ENCODE measurements at places on chromosomes 7 and 10. TPM values are rescaled to one million over a fixed set of nuclear protein-coding genes. Genes with fewer than 3 reads are reported as not detected.

The PTPRN2 gene
- 1.4 TPM for total RNA-seq

The NSUN5 gene
- 73.4 TPM for total RNA-seq

The PLEKHS1 gene
- not detected for total RNA-seq

The FAM237B gene
- not detected for total RNA-seq

The ITPRID1 gene
- total RNA-seq, result 0.26 TPM

The C7orf57 gene
- not detected for total RNA-seq

The EPO gene
- 1.1 TPM for total RNA-seq

The TYSND1 gene
- total RNA-seq, result 29.4 TPM

The LRRC17 gene
- 0.39 TPM for total RNA-seq

The STRIP2 gene
- 5.8 TPM for total RNA-seq

The SYT15B gene
- total RNA-seq, result 0.11 TPM

The HTR5A gene
- total RNA-seq, result not detected

The FAM180A gene
- total RNA-seq, result not detected

- no peak for DNase-seq
- H3K27ac ChIP-seq, result peak overlapping the region; percentile 92
These were observed 1.3 kb upstream of the DDX56 start for GRCh38 chr7:44575054-44575453.

DNA sequence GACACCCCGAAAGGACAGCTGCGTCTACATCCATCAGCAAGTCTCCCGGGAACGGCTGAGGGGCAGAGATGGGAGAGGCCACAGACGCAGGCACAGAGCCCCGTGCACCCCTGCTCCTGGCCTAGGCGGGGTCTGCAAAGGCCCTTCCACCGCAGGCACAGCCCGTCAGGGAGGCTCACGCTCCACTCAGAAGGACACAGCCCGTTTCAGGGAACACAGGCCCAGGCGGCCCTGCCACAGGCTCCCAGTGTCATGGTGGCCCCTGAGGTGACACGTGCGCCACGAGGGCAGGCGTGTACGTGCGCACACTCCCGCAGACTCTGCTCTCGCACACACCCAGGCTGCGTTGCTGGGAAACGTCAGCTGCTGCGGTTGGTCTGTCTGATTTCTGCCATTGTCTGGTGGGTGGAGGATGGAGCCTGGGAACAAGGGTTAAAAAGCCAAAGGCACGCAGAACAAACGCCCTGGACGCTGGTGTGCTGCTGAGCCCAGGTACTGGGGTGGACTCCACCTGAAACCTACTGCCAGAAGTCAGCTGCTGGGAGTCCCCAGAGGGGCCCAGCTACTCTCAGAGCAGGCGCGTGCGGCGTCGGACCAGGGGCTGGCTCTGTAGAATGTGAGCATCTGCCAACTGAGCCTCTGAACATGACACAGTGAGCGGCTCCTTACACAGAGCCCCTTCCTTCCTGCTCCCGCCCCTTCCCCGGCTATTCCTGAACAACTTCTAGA lies 13.1 kb downstream of the GPER1 start:
- DNase-seq, result no peak
- H3K36me3 ChIP-seq, result no peaks in the 10 kb centered on the region
- H3K27me3 ChIP-seq, result no peaks in the 10 kb centered on the region

- H3K36me3 ChIP-seq, result no peaks in the 10 kb centered on the region
- no peaks in the 10 kb centered on the region for H3K27me3 ChIP-seq
- peaks cover 31% of the 10 kb centered on the region for H3K4me1 ChIP-seq
These were observed 42.4 kb downstream of the SORBS1 start for GRCh38 chr10:95518455-95519452.

DNA sequence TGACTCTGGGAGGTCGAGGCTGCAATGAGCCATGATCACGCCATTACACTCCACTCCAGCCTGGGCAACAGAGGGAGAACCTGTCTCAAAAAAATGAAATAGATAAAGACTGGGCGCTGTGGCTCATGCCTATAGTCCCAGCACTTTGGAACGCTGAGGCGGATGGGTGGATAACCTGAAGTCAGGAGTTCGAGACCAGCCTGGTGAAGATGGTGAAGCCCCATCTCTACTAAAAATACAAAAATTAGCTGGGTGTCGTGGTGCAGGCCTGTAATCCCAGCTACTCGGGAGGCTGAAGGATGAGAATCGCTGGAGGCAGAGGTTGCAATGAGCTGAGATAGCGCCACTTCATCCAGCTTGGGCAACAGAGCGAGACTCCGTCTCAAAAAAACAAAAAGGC lies 1.1 kb upstream of the DDX21 start:
- H3K36me3 ChIP-seq, result no peaks in the 10 kb centered on the region
- no peak for DNase-seq
- peak overlapping the region; percentile 95 for H3K4me3 ChIP-seq
- H3K27ac ChIP-seq, result peak overlapping the region; percentile 97

DNA sequence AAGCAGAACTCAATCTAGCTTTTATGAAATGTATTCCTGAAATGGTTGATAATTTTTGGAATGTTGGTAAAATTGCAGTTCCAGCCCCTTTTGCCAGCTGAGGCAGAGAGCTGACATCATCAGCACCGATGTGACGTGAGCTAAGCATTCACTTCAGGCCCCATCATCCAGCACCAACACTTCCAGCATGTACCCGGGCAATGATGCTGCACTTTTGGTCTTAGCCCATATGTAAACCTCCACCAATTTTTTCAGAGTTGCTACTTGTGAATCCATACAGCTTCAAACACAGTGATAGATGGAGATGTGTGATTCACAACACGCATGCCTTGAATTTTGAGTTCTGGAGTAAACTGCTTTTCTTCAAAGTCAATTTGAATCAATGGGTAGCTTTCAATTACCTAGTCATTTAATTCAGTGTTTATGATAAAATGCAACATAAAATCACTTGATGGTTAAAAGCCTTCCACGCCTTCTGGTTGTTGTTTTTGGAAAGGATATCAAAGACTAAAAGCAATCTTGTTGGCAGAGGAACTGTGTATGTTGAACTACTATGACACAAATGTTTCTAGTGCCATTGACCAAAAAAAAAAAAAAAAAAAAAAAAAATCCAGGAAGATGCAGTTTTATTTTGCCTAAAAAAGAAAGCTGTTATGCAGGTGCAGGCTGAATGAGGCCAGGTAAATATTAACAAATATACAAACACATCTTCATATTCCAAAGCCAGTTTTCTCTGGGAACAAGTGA lies 73.9 kb downstream of the NRP1 start:
- no peaks in the 10 kb centered on the region for H3K36me3 ChIP-seq
- H3K27me3 ChIP-seq, result no peaks in the 10 kb centered on the region
- no peak overlapping the region for H3K4me3 ChIP-seq
- H3K27ac ChIP-seq, result no peak overlapping the region

DNA sequence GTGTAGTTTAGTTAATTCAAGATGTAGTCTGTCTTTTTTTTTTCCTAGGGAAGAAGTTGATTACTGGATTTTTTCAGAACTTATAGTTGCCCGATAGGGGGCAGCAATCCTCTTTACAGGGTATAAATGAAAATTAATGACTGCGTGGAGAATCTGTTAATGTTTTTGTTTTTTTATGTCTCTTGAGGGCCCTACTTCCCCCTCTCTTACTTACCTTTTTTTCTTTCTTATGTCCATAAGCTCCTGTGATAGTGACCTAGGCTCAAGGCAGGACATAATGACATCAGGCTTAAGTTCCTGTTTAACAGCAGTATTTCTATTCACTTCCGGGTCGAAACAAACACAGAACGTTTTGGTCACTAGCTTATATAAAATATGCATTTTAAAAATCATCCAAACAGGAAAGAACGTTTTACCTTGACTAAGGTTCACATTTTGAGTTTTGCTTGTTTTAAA lies 18.8 kb downstream of the CDC123 start:
- DNase-seq, result peak; percentile 68
- peaks cover 3% of the 10 kb centered on the region for H3K36me3 ChIP-seq
- no peak overlapping the region for H3K4me3 ChIP-seq
- H3K4me1 ChIP-seq, result no peaks in the 10 kb centered on the region
- no peaks in the 10 kb centered on the region for H3K27me3 ChIP-seq
- no peak overlapping the region for H3K27ac ChIP-seq

GRCh38 chr10:101803511-101803910 lies 14.7 kb downstream of the OGA start:
- H3K27me3 ChIP-seq, result no peaks in the 10 kb centered on the region
- H3K27ac ChIP-seq, result no peak overlapping the region
- DNase-seq, result no peak

- H3K4me1 ChIP-seq, result no peaks in the 10 kb centered on the region
- no peak for DNase-seq
- no peak overlapping the region for H3K27ac ChIP-seq
- no peak overlapping the region for H3K4me3 ChIP-seq
These were observed 26.8 kb downstream of the BET1 start for GRCh38 chr7:93977211-93977950.

- H3K4me3 ChIP-seq, result no peak overlapping the region
- H3K36me3 ChIP-seq, result no peaks in the 10 kb centered on the region
- DNase-seq, result no peak
- H3K27ac ChIP-seq, result no peak overlapping the region
- no peaks in the 10 kb centered on the region for H3K4me1 ChIP-seq
These were observed 597.3 kb downstream of the PTPRN2 start for GRCh38 chr7:157990226-157990880.

GRCh38 chr7:129703751-129704150 lies 92.2 kb downstream of the NRF1 start:
- H3K4me1 ChIP-seq, result peaks cover 23% of the 10 kb centered on the region
- no peak overlapping the region for H3K4me3 ChIP-seq
- DNase-seq, result no peak
- no peaks in the 10 kb centered on the region for H3K36me3 ChIP-seq
- H3K27me3 ChIP-seq, result no peaks in the 10 kb centered on the region

GRCh38 chr7:105439174-105439893 lies 50.6 kb upstream of the SRPK2 start:
- no peaks in the 10 kb centered on the region for H3K36me3 ChIP-seq
- H3K4me1 ChIP-seq, result no peaks in the 10 kb centered on the region
- no peak for DNase-seq
- H3K4me3 ChIP-seq, result no peak overlapping the region

GRCh38 chr7:137626469-137627067 lies 220.2 kb downstream of the DGKI start:
- H3K27ac ChIP-seq, result no peak overlapping the region
- no peaks in the 10 kb centered on the region for H3K4me1 ChIP-seq
- no peaks in the 10 kb centered on the region for H3K27me3 ChIP-seq
- H3K36me3 ChIP-seq, result no peaks in the 10 kb centered on the region
- peak; percentile 52 for DNase-seq

- no peak overlapping the region for H3K27ac ChIP-seq
- H3K4me3 ChIP-seq, result no peak overlapping the region
- H3K27me3 ChIP-seq, result no peaks in the 10 kb centered on the region
- peaks cover 1% of the 10 kb centered on the region for H3K36me3 ChIP-seq
- DNase-seq, result no peak
- H3K4me1 ChIP-seq, result no peaks in the 10 kb centered on the region
These were observed 23.0 kb downstream of the ZNF33B start for GRCh38 chr10:42615419-42615818.

GRCh38 chr10:110209454-110209925 lies 2.1 kb downstream of the MXI1 start:
- H3K27me3 ChIP-seq, result no peaks in the 10 kb centered on the region
- DNase-seq, result no peak
- H3K4me3 ChIP-seq, result peak overlapping the region; percentile 79
- no peak overlapping the region for H3K27ac ChIP-seq
- peaks cover 6% of the 10 kb centered on the region for H3K4me1 ChIP-seq

DNA sequence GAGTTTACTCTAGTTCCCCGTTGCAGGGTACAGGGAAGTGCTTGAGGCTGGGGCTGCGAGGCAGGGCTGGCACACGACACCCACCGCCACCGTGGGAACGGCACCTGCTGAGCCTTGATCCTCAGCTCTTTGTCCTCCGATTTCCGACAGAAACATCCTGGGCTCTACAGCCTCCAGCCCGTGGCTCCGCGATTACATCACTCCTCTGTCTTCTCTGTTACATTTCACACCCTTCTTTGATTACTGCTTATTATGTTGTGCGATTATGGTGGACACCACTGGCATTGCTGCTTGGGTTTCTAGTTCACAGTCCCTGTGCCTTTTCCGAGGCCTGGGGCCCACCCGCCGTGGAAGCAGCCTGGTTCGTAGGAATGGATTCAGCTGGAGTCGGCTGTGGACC lies 26.9 kb downstream of the FKBP6 start:
- H3K27ac ChIP-seq, result no peak overlapping the region
- H3K4me3 ChIP-seq, result no peak overlapping the region
- H3K27me3 ChIP-seq, result no peaks in the 10 kb centered on the region
- H3K36me3 ChIP-seq, result no peaks in the 10 kb centered on the region
- 0 out of 2 replicates have a peak, but pooled peaks cover 7% of the 10 kb centered on the region for H3K4me1 ChIP-seq

- no peaks in the 10 kb centered on the region for H3K27me3 ChIP-seq
- DNase-seq, result no peak
- no peaks in the 10 kb centered on the region for H3K4me1 ChIP-seq
- H3K4me3 ChIP-seq, result no peak overlapping the region
- H3K36me3 ChIP-seq, result no peaks in the 10 kb centered on the region
These were observed 83.2 kb downstream of the HIP1 start for GRCh38 chr7:75655536-75655935.

DNA sequence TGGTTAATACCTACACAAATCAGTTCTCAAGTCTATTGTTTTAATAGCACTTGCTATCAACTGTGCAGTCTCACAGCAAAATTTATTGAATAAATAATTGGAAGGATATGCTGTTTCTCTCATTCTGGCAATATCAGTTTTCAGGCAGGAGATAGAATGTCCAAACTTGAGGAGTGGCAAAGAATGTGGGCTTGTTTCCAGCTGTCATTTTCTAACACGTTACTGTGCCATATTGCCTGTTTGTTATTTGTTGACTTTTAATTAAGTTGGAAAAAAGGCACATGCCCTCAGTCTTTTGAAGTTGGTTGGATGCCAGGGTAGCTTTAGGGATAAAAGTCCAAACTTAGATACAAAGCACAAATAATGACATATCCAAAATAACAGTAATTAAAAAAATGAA lies 52.2 kb downstream of the MAGI2 start:
- DNase-seq, result no peak
- no peaks in the 10 kb centered on the region for H3K4me1 ChIP-seq
- H3K27me3 ChIP-seq, result no peaks in the 10 kb centered on the region

- H3K4me1 ChIP-seq, result no peaks in the 10 kb centered on the region
- no peak overlapping the region for H3K27ac ChIP-seq
- no peak for DNase-seq
- H3K36me3 ChIP-seq, result no peaks in the 10 kb centered on the region
- H3K4me3 ChIP-seq, result no peak overlapping the region
- H3K27me3 ChIP-seq, result no peaks in the 10 kb centered on the region
These were observed 372.9 kb upstream of the NFE2L3 start for GRCh38 chr7:25779002-25779546.

DNA sequence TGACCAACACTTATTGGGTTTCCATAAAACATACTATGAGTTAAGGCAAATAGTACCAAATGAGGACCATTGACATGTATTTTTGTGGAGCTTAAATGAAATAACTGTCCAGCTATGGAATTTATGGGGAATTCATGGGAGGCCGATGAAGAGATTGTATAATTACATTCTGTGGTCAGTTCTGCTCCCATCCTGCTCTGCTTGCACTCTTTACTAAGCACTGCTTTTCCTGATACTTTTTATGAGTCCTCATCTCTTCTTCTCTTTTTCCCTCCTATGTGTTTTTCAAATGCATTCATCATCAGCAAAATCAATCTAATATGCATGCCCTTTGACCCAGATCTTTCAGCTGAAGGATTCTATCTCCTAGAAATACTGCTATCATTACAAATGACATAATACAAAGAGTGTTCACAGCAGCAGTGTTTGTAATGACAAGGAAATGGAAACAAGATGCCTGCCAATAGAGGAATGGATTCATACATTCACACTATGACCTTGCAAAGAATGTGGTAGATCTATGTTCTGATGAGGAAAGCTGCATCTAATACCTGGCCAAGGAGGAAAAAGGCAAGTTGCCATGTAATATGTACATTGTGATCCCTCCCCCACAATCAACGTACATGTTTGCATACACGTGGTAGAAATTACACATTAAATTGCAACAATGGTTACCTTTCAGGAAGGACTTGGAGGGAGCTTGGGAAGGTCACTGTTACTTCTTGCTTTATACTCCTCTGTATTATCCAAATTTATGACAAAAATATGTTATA lies 73.9 kb downstream of the PCGF5 start:
- H3K27ac ChIP-seq, result no peak overlapping the region
- no peaks in the 10 kb centered on the region for H3K4me1 ChIP-seq
- H3K27me3 ChIP-seq, result no peaks in the 10 kb centered on the region
- H3K36me3 ChIP-seq, result no peaks in the 10 kb centered on the region
- no peak overlapping the region for H3K4me3 ChIP-seq
